ENCODE measurements at places on chromosomes 6 and 20.

- DNase-seq: no peak
Observed at GRCh38 chr20:51159303-51159702, 136.4 kb upstream of the KCNG1 start.

GRCh38 chr20:20184149-20184548 is 131.8 kb downstream of the CFAP61 start:
- DNase-seq: peak; percentile 23

DNA sequence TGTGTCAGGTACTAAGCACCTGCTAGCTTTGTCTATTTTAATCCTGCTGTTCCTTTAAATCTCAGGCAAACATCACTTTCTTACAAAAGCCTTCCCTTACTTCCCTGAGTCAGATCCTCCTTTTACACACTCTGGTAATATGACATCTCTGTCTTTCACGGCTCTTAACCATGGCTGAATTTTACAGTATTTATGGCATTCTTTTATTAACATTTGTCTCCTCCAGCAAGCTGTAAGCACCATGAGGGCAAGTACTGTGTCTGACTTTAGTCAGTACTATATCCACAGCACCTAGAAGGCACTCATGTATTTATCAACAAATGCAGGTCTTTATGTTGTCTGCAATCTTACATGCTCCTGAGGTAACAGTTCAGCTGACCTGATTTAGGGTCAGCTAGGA is 33.7 kb upstream of the HBS1L start:
- DNase-seq: no peak

- no peak for DNase-seq
Observed at GRCh38 chr6:45791211-45792168, 224.2 kb downstream of the CLIC5 start.

DNA sequence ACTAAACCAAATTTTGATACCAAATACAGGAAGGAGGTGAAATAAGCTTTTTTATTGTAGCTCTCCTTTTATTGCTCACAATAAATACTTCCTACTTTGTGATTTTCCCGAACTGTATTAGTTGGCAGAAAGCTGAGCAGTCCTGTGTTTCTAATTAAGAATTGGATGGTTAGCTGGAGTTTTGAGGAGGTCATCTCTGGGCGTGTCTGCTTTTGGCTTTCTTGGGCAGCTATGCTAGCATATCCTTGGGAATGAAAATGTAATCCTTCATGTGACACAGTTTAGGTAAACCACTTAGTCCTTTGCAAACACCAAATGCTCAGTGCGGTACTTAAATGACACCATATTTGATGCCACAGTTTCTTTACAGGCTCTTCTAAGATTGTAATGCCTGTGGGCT is 67.5 kb downstream of the MTHFD1L start:
- DNase-seq: no peak

DNA sequence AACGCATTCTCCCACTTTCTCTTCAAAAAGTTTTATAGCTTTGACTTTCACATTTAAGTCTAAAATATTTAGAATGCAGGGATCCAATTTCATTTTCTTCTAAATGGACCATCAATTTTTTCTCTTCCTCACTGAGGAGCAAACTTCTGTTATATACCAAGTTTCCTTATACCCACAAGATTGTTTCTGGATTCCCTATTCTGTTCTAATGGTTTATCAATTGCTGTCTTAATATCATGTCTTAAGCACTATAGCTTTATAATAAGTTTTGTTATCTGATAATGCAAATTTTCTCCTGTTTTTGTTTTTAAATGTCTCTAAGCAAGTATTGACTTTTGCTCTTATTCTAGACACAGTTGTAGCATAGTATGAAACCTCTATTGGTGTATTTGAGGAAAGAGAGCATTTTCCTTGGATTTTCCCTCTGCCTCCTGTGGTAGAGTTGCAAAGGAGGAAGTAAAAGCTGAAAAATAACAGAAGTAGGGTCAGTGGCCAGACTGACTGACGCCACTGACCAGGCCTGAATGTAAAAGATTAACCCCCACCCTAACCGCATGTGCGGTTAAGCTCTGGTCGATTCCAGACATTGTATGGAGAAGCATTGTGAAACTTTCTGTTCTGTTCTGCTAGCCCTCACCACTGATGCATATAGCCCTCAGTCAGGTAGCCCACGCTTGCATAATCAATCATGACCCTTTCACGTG is 40.3 kb downstream of the GPX5 start:
- no peak for DNase-seq

DNA sequence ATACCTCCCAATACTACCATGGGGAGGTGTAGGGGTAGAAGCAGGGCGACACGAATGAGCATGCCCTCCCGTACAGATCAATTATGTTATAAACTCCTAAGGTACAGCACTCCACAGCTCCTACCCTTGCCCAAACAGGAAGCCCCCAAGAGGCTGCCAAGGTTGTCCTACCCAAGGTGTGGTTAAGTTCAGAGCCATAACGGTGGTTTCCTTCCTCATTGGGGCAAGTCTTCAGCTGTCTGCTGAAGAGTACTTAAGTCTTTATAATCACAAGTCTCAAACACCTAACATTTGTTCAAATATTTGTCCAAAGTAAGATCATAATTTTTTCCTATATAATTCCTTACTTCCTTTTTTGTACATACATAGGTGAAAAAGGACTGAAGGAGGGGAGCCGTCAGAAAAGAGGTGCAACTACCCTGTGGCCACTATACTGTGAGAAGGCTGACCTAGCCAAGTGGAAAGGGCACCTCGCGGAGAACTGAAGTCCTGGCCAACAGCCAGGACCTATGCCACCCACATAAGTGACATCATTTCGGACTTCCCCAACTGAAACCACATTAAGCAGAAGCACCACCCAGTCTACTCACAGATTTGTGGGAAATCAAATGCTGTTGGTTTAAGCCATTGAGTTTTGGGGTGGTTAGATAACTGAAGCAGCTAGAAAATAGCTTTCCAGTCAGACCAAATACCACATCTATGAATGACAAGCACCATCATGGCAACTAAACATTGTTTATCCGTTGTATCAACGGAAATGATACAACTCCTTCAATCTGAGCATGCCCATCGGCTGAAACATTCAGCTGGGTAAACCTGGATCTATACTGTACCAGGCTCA is 2.9 kb upstream of the RAB22A start:
- DNase-seq: peak; percentile 77

- no peak for DNase-seq
Observed at GRCh38 chr20:48737434-48738093, 90.2 kb downstream of the PREX1 start.

GRCh38 chr6:5302995-5303622 is 41.8 kb downstream of the FARS2 start:
- DNase-seq: peak; percentile 65

- DNase-seq: peak; percentile 22
Observed at GRCh38 chr20:51800872-51801121, 1.5 kb downstream of the SALL4 start.

DNA sequence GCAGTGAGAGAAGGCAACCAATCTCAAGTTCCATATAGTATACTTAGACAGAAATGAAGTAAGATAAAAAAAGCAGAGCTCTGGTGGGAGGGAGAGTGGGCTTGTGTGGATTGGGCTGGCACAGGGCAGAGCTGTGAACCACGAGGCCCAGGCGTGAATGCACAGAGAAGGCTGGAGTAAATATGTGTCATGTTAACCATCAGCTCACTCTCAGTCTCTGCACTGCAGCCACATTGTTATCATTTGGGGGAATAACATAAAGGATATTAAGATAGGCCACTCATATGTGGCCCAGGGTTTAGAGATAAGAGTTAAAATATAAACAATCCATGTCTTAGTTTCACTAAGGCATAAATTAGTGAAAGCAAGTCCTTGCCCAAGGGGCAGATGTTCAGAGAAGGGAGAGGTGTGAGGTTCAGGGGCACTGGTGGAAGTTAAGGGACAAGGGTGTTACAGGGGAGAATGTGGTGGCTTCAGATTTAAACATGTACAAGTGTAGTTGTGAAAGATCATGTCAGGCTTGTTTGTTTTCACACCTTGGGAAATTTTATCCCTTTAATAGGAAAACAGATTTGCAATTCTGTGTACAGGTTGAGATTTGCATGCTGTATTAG is 14.4 kb downstream of the GMPR start:
- DNase-seq: no peak

- peak; percentile 63 for DNase-seq
Observed at GRCh38 chr6:37495244-37495934, 4.3 kb downstream of the CCDC167 start.

DNA sequence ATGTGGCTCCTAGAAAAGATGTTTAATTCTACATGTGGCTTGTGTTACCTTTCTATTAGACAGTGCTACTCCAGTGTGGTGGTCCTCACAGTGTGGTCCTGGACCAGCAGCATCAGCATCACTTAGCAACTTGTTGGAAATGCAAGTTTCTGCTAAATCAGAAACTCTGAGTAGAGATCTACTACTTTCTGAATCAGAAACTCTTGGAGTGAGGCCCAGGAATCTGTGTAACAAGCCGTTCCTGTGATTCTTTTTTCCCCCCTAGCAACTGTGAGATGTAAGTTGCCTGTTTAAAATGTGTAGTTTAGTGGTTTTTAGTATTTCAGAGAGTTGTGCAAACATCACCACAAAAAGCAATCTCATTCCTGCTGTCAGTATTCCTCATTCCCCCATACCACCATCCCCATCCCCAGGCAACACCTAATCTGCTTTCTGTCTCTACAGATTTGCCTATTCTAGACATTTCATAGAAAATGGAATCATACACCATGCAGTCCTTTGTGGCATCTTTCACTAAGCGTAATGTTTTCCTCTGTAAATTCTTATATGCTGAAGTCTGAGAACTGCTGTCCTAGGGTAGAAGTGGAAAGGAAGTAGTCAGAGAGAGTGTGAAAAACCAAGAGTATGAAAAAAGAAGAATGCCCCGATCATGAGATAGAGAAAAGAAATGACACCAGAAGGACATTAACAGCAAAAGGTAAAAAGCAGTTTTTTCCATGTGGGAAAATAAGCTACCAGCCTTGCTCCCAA is 18.9 kb upstream of the BTBD9 start:
- no peak for DNase-seq

DNA sequence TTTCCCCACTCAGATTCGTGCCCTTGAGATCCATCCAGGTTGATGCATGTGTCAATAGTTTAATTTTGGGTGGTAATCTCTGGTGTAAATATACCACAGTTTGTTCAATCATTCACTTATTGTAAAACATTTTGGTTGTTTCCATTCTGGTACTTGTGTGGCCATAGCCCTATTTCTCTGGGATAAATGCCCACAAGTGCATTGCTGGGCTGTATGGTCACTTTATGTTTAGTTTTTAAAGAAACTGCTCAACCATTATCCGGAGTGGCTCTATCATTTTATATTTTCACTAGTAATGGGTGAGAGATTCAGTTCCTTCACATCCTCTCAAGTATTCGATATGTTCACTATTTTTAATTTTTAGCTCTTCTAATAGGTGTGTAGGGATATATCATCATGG is 60.7 kb upstream of the RNF24 start:
- DNase-seq: no peak

DNA sequence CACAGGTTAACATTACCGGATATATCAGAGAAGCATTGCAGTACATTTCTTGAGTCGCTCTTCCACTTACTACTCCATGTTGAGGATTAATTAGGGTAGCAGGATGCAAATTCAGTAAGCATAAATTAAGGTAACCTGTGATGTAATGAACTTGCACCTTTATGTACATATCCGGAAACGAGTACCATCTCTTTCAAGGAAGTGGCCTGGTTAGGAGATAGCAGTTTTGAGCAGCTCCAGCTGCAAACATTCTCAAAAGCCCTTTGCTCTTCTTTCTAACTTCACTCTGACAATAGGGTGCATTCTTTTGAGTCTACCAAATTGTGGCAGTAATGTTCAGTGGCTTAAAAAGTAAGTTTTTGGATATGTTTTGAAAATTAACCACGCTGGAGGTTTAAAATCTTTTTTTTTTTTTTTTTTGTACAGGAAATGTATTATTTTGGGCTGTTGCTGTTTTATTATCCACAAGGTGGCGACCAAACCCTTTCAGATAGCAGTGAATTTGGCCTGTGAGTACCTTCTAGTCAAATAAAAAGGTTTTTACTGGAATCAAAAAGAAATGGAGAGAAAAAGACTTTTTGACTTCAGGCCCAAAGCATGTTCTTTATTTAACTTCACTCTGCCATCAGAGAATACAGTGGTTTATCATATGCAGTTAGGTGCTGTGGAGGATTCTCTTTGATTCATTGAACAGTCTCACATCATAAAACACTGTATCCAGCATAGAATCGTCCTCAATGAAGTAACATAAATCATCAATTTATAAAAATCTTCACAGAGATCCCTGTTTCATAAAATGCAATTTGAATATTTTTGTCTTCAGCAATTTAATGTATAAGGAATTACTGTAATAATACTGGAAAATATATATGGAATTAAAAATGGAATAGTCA is 8.9 kb downstream of the FAM217B start:
- no peak for DNase-seq

DNA sequence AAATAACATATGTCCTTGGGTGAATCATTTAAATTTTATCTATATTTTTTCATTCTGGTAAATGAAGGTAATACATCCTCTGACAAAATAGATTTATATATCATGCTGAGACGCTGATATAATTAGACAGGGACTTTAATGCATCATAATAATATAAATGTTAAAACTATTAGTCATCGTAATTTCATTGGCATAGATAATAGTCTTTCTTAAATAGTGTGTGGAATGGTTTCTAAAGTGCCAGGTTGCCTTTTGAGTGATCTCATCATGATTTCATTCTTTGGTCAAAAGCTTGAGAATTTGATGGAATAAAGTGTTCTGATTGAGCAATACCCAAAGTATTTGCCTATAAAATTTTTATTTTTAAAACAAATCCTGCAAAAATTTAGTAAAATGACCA is 43.2 kb upstream of the BMP5 start:
- no peak for DNase-seq

- no peak for DNase-seq
Observed at GRCh38 chr20:40669692-40670091, 19.3 kb downstream of the MAFB start.

- no peak for DNase-seq
Observed at GRCh38 chr6:121183742-121184141, 150.5 kb downstream of the TBC1D32 start.

GRCh38 chr6:151437401-151437800 is 14.5 kb downstream of the RMND1 start:
- no peak for DNase-seq

GRCh38 chr20:41116282-41116956 is 20.9 kb upstream of the PLCG1 start:
- DNase-seq: no peak

DNA sequence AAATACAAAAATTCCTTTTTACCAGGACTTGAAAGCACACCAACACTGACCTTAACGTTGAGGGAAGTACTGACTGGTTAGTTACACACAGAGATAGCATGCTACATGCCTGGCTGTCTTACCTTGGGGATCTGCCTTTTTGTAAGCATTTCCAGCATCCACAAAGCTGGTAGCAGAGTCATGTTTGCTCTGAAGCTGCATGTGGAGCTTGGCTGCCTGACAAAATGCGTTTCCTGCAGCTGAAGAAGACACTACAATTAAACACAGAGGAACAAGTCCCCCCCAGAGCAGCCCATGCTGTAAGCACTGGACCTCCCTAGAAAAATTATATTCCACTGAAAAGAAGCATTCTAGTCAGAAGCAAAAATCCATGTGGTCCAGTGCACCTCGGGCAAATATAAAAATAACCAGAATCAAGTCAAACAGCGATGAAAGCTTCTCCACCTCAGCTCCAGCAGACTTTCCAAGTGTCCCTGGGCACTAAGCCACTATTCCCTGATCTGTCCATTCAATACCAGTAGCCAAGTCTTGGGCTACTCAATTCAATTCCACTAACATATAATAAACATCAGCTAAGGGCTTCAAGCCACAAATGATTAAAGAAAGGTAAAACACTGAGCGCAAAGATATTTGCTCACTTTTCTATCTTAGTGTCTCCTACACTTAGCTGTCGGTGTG is 24.2 kb downstream of the NAPB start:
- no peak for DNase-seq

- DNase-seq: no peak
Observed at GRCh38 chr20:58372806-58373205, 16.2 kb upstream of the VAPB start.

Data from activated T-cell treated with anti-CD3 and anti-CD28 coated beads, Interleukin-2, amount 50 U/mL, for 48 hours (primary cell).